ENCODE measurements at places on chromosomes 5 and 9.

DNA sequence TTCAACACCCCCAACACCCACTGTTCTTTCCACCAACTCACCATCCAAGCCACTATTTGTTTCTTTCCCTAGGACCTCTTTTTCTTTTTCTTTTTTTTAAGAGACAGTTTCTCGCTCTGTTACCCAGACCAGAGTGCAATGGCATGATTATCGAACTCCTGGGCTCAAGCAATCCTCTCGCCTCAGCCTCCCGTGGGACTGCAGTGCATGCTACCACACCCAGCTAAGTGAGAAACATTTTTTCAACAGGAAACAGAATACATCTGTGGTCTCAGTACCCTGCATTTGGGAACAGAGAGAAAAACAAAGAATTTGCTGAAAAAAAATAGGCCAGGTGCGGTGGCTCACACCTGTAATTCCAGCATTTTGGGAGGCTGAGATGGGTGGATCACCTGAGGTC is 24.6 kb downstream of the B4GALT1 start:
- no peak for DNase-seq

- no peak for DNase-seq
Measured at GRCh38 chr5:174119468-174119881, 74.0 kb downstream of the NSG2 start.

- DNase-seq, result no peak
Measured at GRCh38 chr9:83444110-83444509, 94.1 kb downstream of the FRMD3 start.

DNA sequence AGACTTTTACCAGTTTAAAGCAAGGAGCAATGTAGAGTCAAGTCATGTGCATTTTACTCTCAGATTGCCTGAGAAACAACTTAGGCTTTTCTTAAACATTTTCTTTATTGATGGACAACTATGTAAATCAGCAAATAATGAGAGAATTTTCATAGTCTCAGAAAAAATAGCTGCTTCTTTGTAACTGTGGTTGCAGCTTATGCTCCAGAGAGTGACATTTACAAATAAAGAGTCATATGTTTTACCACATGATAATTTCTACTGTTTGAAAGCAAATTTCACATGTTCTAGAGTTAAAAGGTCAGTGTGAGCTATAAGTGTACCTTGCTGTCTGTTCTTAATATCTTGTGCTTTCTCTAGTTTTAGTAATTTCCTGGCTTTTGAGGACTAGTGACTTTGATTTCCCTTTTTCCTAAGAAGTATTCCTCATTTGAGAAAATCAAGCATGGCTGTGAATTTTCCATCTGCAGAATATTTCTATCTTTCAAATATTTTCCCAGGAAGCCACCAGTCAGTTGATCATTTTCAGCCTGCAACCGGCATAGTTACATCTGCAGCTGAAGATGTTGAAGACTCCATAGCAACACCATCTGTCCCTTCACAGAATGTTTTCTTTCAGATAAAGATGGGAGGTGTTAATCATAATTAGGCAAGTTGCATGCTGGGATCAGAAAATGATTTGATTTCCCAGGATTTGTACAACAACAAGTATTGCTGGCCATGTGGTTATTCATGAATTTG is 229.9 kb downstream of the SGCD start:
- DNase-seq, result no peak

- DNase-seq, result no peak
Measured at GRCh38 chr5:63820577-63820976, 141.7 kb downstream of the HTR1A start.

DNA sequence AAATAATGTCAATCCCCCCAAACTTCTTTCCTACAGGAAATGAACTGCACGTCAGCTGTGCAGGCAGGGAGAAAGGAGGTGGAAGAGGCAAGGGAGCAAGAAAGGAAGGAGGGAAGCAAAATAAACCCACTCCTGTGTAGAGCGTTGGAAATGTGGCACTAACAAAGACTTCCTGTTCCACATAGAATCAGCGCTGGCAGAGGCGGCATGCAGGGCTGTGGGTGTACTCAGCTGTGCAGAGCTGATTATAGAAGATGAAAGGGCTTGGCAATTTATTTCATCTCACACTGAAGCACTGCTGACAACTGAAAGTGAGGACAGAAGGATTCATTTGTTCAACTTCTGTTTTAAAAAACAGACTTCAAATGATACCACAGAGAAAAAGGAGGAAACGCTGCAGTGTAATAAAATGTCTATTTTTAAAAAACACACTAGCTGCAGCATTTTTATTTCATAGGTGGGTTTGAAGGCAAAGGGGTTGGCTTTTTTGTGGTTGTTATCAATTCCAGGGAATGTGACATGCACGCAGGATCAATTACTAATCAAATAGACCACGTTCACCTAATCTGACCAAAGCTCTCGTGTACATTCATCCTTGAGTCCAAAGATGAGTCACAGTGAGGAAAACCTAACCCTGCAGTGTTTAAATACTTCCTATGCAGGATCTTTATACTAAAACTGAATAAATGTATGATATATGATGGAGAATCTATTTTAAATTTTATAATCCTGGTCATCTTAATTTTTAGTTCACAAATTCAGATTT is 583.5 kb downstream of the ZNF608 start:
- no peak for DNase-seq

DNA sequence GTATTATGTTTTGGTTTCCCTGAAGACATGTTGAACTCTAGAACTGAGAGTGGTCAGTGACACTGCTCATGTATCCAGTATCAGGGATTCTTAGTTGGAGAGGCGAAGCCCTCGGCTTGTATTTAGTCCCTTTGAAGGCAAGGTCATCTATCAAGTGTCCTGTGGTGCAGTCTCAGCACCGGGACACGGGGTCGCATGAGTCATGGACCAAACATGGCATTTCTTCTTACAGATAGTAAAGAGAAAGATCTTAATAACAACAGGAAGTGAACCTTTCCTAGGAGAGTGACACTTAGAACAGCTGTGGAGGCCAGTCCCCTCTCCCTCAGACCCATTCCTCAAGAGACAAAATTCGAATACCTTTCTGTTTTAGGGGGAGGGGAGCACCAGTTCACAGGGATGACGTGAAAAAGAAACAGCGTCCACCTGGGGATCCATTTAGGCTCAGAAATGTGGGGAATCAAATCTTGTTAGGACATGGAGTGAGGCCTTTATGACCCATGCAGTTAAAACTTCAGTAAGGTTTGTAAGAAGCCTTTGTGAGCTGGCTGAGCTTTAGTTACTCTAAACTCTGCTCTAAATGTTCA is 86.5 kb downstream of the ADGRV1 start:
- DNase-seq, result no peak

DNA sequence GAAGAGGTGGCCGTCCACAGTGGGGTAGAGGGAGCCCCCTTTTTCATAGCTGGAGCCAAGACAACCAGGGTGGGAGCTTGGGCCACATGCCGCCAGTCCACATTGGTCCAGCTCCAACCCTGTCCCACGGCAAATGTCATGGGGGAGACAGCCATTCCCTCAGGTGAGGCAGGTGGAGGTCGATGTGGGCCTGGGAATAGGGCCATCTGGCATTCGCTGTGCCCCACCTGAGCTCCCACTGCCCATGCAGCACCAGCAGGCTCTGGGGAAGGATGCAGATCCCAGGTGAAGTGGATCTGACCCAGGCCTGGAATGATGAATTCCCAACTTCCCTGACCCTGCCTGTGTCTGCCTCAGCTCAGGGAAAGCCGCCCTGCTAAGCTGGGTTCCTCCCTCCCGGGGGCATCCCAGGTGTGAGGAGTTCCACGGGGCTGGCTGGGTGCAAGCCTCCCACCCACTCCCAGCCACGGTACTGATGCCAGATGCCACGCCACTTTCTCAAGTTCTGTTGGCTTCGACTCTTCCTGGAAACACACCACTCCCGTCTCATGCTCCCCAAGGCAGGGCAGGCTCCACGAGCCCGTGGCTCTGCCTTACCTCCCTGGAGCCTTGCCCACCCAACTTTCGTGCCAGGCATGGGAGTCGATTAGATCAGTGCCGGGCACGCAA is 25.2 kb upstream of the FCN2 start:
- DNase-seq, result no peak

DNA sequence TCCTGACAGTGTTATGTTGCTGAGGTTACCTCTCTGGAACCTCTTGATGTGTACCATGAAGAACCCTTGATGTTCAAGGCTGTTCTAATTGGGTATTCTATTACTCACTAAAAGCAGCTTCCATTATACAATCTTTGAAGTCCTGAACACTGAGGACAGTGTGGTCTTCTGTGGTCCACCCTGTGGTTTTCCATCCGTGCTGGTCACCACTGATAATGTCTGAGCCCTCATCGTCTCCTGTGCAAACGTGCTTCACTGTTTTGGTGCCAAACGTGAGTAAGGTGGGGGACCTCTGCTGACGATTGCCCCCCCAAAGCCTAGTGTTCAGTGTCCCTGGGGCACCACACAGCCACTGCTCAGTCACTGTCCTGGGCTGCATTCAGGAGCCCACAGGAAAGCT is 259.7 kb upstream of the ANKRD55 start:
- DNase-seq, result no peak

DNA sequence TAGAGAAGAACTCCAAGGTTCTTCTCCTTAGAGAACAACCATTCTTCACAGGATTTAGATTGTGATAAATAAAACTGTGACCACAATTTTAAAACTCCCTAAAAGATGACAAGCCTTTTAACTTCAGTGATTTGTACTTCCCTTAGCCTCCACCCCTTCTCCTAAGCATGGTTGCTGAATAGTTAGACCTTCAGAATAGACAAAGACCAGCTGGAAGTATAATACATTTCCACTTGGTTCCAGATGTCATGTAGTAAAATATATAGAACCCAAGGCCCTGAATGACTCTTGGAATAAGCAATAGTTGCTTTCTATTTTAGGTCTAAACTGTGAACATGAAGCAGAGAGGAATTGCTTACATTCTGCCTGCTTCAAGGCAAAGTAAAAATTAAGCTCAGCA is 208.7 kb downstream of the ARRDC3 start:
- no peak for DNase-seq

- no peak for DNase-seq
Measured at GRCh38 chr9:116958881-116959280, 271.8 kb downstream of the TRIM32 start.

DNA sequence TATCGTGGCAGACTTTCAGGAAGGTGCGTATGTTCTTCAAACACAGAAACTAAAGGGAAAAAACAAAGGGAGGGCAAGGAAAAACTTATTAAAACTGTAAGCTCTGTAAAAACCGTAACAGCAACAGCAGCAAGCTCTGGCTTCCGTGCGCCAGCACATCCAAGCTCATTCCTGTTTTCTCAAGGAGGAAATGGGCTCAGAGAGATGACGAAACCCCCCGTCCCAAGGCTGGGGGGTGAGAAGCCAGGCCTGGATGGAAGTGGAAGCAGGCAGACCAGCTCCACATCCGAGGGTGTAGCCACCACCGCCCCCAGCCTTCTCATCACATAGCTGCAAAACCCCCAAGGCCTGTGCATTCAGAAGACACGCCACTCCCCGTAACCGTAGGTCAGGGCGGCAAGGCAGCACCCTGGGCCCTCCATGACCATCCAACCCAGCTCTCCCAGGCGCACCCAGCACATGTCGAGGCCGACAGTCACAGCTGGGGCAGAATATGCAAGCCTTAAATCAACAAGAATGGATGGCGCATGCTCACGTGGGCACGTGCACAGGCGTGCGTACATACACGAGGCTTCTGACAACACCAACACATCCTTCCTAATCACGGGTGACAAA is 52.8 kb downstream of the VAV2 start:
- no peak for DNase-seq

DNA sequence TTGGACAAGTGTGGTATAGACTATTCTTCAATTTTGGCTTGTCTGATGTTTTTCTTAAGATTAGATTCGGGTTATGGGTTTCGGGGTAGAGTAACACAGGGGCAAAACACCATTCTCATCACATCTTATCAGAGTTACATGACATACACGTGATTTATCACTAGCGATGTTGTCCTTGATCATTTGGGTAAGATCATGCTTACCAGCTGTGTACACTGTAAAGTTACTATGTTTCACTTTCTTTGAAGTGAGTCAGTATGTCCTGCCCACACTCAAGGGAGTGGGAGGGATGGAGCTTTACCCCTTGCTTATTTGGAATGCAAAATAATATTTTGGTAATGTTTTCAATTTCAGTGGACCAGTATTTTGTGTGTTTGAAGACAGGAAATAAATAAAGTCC is 101.8 kb upstream of the TAF11L2 start:
- no peak for DNase-seq
